RPMI7951 (cell line): ENCODE measurements at places on chromosomes 6 and 20.

DNA sequence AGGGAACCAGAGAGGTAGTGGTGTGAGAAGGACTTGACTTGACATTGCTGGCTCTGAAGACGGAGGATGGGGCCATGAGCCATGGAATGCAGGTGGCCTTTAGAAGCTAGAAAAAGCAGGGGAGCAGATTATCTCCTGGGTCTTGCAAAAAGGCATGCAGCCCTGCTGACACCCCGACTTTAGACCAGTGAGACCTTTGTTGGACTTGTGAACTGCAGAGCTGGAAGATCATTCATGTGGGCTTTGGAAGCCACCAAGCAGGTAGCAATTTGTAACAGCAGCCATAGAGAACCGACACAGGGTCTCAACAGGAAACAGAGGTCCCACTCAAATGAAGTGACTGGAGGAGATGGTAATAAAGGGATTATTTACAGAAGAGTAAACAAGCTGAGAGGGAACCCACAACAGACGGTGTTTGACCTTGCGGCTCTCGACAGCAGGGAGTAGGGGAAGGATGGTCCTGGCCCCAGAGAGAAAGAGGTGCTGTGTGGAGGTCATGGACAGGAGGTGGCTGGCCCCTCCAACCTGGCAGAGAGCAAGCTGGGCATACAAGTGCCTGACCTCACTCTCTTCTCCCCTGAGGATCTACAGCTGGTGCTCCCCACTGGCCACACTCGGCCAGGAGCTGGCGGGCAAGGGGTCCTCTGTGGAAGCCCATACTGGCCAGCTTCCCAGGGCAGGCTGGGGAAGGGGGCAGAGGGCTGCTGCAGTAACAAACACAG, 43.9 kb downstream of the SLC22A23 start:
- DNase-seq: no peak

- no peak for DNase-seq
Observed at GRCh38 chr6:150702675-150703074, 103.0 kb downstream of the PLEKHG1 start.

DNA sequence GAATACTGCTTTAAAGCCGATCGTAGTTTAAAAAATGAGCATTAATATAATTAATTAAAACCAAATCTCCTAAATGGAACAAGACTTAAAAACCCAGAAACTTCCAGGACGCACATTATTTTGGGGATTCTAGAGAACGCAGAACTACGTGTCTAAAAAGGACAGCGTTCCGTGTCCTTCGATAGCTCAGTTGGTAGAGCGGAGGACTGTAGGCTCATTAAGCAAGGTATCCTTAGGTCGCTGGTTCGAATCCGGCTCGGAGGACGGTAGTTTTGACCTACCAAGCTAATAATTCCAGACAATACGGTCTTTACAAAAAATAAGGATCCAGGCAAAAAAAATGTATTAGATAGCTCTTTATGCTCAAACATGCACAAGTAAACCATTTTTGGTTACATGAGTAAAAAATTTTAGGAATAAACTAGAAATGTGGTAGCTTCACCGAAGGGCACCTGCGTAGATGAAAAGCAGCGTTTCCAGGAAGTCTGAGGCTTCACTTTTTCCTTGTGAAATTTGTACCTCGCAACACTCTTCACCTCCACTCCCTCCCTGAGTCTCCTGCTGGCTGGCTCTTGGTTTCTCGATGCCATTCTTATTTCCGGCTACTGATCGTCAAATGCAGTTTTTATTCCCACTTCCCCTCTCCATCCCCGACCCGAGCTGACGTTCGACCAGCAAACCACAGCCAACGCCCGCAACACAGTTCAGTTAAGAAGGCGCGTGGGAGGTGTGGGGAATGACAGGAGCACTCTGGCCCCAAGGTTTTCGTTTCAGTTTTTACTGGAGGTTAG, 19.6 kb upstream of the ABT1 start:
- peak; percentile 74 for DNase-seq

GRCh38 chr20:24664266-24664986, 195.0 kb downstream of the SYNDIG1 start:
- no peak for DNase-seq

- DNase-seq: no peak
Observed at GRCh38 chr6:69044534-69044933, 409.5 kb downstream of the ADGRB3 start.

GRCh38 chr20:1242530-1242929, 16.7 kb downstream of the RAD21L1 start:
- peak; percentile 89 for DNase-seq

DNA sequence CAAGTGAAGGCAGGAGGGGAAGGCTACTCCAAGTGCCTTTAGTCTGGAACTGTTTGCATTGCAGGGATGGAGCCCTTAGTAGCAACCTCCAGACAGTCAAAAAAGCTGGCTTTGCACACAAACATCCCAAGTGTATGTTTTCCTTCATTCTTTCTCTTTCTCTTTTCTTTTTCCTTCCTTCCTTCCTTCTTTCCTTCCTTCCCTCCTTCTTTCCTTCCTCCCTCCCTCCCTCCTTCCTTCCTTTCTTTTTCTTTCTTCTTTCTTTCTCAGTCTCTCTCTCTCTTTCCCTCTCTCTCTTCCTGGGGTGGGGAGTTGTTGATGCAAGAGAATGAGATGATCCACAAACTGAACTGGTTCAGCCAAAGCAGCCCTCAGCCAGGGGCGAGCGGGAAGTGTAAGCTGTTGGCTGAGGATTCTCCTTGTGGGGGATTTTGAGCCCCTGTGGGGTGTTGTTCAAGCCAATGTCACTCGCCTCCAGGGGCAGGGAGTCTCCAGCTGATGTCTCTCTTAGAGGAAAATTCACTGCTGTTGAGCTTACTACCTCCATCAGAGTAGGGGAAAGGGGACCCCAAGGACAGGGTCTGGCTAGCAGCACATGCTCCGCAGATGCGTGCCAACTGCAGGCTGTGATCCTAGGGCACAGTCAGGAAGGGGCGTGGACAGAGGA, 11.7 kb downstream of the RSPO4 start:
- DNase-seq: no peak

GRCh38 chr20:36804425-36804824, 30.9 kb upstream of the DSN1 start:
- DNase-seq: no peak
